ENCODE measurements at places on chromosomes 7 and 10. TPM values are rescaled to one million over a fixed set of nuclear protein-coding genes. Genes with fewer than 3 reads are reported as not detected.

Gene MEST
- 77.9 TPM for total RNA-seq

Gene ZNF804B
- not detected for total RNA-seq

Gene GRID1
- total RNA-seq = 0.13 TPM

Gene CNOT4
- total RNA-seq = 7.2 TPM

Gene SPDYE2
- total RNA-seq = not detected

Gene KCND2
- total RNA-seq = 0.38 TPM

Gene NEURL1
- 0.51 TPM for total RNA-seq

Gene CAV1
- total RNA-seq = 69.3 TPM

Gene PPP1R3C
- total RNA-seq = 8.2 TPM

Gene RNF148
- not detected for total RNA-seq

Gene SKIDA1
- total RNA-seq = 3.3 TPM

Gene MYO3A
- total RNA-seq = 1.0 TPM

Gene SFXN4
- total RNA-seq = 80.3 TPM

Gene DUS4L
- total RNA-seq = 8.1 TPM

Gene EPO
- not detected for total RNA-seq

Gene BEND7
- 16.8 TPM for total RNA-seq

Gene HMX3
- not detected for total RNA-seq

Gene AKR1D1
- total RNA-seq = not detected

Gene GLI3
- total RNA-seq = 3.6 TPM

Gene EBLN1
- total RNA-seq = not detected

Gene ZNF107
- total RNA-seq = 1.9 TPM

Gene APBB1IP
- 0.49 TPM for total RNA-seq

Data from mesangial cell (primary cell).